ENCODE measurements at places on chromosomes 3 and 15. TPM values are rescaled to one million over a fixed set of nuclear protein-coding genes. Genes with fewer than 3 reads are reported as not detected.

GRCh38 chr3:185831195-185831594 lies 6.4 kb upstream of the IGF2BP2 start:
- DNase-seq = no peak

The DISP2 gene
- 2.1 TPM for total RNA-seq

GRCh38 chr15:56774356-56774755 lies 41.0 kb upstream of the ZNF280D start:
- no peak for DNase-seq

The MUSTN1 gene
- 23.9 TPM for total RNA-seq

DNA sequence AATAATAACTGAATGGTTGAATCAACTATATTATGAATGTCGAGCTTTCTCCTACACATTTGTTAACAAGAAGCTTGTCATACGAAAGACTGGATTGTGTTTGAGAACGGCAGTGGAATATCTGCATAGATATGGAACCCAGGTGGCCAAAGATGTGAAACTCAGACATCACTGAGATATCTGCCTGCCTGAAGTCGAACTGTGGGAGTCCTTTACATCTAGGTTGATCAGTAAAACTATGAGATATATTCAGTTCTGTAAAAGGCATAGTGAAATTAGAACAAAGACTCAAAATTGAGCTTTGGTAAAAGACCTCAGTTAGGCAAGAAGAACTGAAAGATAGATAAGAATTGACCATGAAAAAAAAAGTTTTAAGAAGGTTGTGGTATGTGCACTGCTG lies 41.5 kb upstream of the TOP2B start:
- DNase-seq = no peak

Measured in sciatic nerve (tissue), 2 donors.